Renal cortex interstitium (tissue), 15 donors: ENCODE measurements at places on chromosomes 12 and 14.

DNA sequence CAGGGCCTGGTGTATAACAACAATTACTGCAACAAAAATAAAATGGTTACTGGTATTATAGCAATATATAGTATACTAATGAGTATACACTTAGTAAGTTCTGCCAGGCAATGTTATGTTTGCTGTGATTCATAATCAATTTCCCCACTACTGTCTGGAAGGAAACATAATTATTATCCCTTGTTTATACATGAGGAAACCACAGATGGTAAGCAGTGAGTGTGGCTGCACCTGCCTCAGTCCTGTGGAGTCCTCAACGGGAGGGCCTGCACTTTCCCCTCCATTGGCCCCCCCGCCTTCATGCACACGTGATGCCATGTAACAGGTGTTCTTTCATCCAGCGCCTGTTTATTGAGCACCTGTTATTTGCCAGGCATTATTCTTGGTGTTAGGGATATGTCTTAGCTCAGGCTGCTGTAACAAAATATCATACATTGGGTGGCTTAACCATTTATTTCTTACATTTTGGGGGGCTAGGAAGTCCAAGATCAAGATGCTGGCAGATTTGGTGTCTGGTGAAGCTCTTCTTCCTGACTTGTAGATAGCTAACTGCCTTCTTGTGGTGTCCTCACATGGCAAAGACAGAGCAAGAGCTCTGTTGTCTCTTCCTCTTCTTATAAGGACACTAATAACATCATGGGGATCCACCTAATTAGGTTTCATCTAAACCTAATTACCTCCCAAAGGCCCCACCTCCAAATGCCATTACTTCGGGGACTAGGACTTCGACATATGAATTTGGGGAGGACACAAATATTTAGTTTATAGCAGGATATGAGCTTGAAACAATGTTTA lies 59.5 kb upstream of the CHGA start:
- DNase-seq: no peak

- DNase-seq: peak; percentile 94
Measured at GRCh38 chr12:116358893-116359761, 81.6 kb upstream of the MED13L start.

- no peak for DNase-seq
Measured at GRCh38 chr14:61350427-61351270, 29.3 kb downstream of the PRKCH start.

DNA sequence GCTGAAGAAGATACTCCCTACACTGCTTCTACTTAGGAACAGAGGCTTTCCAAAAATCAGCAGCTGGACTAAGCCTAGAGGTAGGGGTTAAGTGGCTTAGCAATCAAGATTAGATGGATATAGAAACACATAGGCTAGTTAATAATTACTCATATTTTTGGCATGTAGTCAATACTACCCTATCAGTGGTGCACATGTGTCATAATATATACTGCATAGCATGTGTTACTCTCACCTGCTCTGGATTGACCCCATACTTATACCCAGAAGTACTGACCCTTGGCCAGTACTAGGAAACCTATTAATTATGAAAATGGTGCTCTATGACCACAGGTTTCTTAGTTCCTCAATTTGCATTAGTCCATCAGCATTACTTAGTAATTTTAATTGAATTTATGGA lies 528.4 kb upstream of the LMO3 start:
- no peak for DNase-seq

GRCh38 chr14:55535516-55536203 lies 44.3 kb upstream of the KTN1 start:
- DNase-seq: no peak

- no peak for DNase-seq
Measured at GRCh38 chr14:79965896-79966295, 245.4 kb downstream of the DIO2 start.

DNA sequence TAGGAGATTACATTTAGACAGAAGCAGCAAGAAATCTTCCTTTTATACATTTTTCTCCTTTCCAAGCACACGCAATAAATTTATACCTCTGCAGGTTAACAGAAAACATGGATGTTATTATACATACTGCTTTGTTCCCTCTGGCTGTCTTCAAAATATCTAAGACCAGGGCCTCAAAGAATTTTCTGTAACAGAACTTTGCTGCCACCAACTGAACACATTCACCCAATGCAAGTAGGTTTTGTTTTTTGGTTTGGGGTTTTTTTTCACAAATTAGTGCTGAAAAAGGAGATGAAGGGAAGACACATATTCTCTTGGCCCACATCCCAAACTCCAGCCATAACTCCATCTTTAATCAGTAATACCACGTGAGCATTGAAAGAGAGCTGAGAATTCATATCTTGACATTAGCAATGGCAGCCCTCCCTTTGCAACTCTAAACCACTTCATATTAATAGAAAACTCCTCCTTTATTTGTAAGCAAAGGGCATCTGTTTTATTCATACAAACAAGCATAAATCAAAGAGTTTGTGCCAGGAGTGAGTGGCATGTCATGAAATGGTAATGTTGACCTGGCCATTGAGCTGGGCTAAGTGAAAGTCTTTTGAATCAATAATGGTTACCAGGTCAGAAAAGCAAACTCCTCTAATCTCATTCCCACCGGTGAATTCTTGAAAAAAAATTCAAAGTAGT lies 150.8 kb upstream of the FSCB start:
- DNase-seq: peak; percentile 28

GRCh38 chr14:100072783-100073346 lies 7.6 kb downstream of the EVL start:
- no peak for DNase-seq

DNA sequence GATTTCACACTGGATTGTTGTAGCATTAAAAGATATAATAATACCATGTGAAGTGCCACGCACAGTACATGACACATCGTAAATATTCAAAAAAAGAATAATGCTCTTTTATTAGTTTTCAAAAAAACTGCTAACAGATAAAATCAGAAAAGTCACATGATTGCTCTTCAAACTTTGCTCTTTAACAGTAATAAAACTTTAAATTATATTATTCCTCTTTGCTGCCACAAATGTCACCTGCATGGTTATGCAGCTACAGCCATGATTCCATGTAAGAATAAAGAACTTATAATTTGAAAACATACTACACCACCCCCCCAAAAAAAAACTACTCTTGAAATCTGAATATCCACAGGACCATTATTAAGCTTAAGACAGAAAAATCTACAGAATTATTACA lies 90.0 kb downstream of the SLC2A13 start:
- DNase-seq: no peak

- DNase-seq: no peak
Measured at GRCh38 chr14:21241218-21241819, 27.9 kb downstream of the HNRNPC start.

- no peak for DNase-seq
Measured at GRCh38 chr12:49974231-49974675, 1.5 kb downstream of the AQP6 start.
